HuH-7 (cell line): ENCODE measurements at places on chromosomes 1 and 21.
A peak's percentile ranks its signal among the peaks of the same experiment; 100 is the strongest.

DNA sequence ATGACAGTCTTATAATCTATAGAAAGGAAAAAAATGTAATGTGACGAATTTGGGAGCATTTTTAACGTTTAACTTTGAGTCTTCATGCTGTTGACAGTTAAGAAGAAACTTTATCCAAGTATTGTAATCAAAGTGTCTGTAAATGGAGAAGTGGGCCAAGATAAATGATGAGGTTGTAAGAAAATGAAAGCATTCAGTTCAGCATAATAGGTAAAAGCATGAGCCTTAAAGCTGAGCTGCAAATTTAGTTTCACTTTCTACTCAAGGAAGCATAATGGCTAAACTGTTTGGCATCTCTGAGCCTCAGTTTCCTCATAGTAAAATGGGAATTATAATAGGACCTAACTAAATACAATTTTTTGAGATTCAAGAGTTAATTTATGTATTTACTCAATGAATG lies 1554.8 kb downstream of the KCNT2 start:
- DNase-seq, result no peak

- no peak for DNase-seq
Observed at GRCh38 chr21:34576041-34576511, 38.8 kb downstream of the RCAN1 start.

GRCh38 chr21:34640858-34641257 lies 25.9 kb upstream of the RCAN1 start:
- DNase-seq, result no peak

DNA sequence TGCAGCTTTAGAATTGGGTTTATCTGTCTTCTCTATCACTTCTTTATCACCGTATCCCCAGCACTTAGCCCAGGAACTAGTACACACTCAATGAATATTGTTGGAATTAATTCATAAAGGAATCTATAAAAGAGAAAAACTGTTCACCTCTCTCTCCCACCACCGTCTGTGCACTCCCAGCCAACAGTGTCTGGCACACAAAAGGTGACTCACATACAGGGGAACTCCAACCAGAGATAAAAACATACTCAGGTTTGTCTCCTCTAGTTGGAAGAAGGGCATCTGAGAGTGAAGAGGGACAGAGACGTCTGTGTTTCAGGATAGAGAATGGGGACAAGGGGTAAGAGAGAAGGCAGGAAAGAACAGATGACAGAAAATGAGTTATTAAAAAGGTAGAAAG lies 10.0 kb downstream of the ITLN1 start:
- DNase-seq, result no peak

- DNase-seq, result no peak
Observed at GRCh38 chr1:55833529-55834091, 618.4 kb upstream of the USP24 start.

GRCh38 chr1:200075938-200076546 lies 48.5 kb downstream of the NR5A2 start:
- DNase-seq, result peak; percentile 8

GRCh38 chr1:208357644-208358507 lies 113.7 kb upstream of the PLXNA2 start:
- DNase-seq, result no peak

- DNase-seq, result no peak
Observed at GRCh38 chr1:32953495-32953894, 11.1 kb downstream of the RNF19B start.

DNA sequence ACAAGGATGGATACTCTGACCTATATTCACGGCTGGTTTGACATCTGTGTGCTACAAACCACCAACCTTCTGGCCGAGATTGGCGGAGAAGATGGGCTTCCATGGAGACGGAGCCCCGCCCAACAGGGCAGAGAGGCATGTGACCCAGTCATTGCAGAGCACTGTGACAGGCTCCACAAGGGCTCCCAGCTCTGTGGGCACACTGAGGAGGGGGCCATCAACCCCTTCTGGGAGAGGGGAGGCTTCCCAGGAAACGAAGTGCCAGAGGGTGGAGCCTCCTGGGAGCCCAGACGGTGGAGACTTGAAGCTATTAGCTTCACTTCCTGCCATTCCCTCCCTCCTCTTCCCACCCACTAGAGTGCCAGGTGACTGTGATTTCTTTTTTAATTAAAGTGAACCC lies 71.6 kb upstream of the IFFO2 start:
- no peak for DNase-seq

DNA sequence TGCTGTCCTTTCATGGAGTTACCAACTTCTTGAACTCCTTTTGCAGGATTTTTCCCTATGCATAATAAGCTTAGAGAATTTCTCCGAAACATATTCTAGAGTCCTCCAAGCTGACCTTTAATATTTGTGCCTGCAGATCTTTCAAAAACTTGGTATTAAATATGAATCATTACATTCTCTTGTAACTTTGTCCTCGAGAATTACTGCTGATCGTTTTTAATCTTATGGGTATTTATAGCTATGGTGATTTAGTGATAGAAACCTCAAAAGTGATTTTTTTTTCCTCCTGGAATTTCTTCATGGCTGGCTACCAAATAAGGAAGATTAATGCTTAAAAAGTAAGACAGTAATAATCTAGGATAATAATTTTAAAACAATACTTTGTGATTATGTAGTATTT lies 39.1 kb downstream of the MAP3K21 start:
- DNase-seq, result no peak

GRCh38 chr1:59258412-59259032 lies 38.4 kb upstream of the FGGY start:
- DNase-seq, result no peak

- DNase-seq, result no peak
Observed at GRCh38 chr1:221824025-221824424, 82.1 kb upstream of the DUSP10 start.

DNA sequence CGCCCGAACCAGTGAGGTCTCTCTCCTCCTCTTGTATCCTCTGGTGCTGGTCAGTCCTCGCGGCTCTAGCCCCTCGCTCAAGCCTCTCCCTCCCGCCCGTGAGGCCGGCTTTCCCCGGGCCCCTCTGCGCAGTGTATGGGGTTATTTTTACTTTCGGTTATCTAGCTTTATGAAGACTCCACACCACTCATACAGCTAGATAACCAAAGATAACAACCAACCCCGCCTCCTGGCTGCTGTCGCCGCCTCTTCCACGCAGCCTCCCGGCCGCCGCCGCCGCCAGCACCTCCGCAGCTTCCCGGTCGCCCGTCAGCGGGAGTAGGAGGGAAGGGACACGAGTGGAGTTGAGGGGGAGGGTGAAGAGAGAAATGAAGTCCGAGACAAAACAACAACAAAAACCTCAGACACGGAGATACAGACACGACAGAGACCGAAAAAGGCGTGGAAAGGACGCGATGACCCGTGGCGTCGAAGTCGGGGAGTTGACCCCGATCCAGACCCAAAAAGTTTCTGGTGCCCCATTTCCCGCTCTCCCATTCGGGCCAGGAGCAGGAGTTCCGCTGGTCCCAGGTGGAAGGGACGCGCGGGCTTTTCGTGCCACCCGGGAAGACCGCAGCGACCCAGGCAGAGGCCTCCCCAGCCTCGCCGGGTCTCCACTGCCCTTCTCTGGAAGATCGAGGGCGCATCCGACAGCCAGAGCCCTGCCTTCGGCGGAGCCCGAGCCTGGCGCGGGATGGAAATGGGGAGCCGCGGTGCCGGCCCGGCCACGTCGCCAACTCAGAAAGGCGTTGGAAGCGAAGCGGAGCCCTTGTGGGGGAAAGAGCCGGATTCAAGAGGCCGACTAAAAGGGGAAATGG lies 51.4 kb downstream of the RHBG start:
- no peak for DNase-seq

- DNase-seq, result no peak
Observed at GRCh38 chr1:212611000-212611948, 2.7 kb downstream of the ATF3 start.

DNA sequence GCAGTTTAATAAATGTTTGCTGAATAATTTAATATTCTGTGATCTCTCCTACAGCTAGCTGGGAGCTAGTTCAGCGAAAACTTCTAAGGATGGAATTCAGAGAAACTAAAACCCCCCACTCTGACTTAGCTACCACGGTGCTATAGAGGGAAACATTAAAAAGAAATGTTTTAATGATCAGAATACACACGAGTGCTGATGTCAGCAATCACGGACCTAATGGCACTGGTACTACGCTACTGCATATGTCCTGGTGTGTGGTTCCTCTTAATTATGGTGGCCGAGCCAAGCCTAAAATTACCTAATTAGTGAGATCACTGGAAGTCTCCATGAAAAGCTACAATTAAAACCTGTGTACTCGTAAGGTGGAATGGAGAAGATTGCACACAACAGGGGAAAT lies 23.9 kb upstream of the LSM10 start:
- no peak for DNase-seq

DNA sequence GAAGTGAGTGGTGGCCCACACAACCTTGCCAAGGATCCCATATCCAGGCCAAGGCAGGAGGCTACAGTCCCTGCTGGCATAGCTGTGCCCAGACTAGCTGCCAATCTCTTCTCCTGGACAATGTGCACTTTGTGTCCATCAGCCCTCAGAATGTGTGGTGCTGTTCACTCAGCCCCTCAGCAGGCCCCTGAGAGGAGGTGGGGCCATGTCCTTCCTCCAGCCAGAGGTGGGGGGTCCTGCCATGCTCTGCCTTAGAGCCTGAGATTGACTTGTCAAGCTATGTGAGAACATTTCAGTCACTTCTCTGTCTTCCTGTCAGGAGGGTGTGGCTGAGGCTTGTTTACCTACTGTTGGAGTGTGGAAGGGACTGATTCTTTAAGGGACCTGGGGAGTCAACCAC lies 1.4 kb downstream of the NCF2 start:
- no peak for DNase-seq

- DNase-seq, result no peak
Observed at GRCh38 chr21:38346286-38346685, 89.5 kb downstream of the KCNJ15 start.

DNA sequence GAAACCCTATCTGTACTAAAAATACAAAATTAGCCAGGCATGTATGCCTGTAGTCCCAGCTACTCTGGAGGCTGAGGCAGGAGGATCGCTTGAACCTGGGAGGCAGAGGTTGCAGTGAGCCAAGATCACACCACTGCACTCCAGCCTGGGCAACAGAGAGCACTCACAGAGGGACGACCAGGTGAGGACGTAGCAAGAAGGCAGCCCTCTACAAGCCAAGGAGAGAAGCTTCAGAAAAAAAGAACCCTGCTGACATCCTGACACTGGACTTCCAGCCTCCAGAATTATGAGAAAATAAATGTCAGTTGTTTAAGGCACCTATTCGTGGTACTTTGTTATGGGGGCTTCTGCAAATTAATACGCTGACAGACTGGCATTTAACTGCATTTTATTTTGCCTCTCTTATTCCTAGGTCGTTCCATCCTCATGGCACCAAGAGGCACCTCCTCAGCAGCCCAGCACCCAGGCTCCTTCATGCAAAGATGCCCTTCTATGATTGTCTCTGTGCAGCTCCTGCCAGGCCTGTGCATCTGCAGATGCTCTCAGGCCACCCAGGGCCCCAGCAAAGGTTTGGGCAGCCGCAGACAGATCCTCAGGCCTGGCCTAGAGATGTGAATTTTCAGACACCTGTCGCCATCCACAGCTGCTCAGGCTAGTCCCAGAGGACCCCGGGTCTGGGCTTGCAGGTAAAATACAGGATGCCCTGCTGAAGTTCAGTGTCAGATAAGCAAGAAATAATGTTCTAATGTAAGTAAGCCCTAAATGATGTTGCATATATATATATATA lies 86.0 kb upstream of the COX20 start:
- no peak for DNase-seq

DNA sequence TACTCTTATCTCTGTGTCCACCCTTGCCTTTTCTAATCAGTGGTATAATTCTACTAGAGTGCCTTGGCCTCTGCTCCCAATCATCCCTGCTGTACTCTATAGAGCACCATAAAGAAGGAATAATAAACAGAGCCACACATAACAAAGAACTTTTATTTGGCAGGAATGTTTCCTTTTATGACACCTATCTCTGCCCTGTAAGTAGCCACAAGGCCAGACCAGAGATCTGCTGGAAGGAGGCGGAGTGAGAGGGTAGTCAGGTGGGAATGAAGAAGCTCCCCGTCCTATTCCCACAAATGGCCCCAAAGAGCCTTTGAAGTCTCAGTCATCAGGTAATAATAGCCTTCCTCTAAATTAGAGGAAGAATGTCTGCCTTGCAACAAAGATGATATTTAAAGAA lies 32.7 kb downstream of the WLS start:
- peak; percentile 14 for DNase-seq

DNA sequence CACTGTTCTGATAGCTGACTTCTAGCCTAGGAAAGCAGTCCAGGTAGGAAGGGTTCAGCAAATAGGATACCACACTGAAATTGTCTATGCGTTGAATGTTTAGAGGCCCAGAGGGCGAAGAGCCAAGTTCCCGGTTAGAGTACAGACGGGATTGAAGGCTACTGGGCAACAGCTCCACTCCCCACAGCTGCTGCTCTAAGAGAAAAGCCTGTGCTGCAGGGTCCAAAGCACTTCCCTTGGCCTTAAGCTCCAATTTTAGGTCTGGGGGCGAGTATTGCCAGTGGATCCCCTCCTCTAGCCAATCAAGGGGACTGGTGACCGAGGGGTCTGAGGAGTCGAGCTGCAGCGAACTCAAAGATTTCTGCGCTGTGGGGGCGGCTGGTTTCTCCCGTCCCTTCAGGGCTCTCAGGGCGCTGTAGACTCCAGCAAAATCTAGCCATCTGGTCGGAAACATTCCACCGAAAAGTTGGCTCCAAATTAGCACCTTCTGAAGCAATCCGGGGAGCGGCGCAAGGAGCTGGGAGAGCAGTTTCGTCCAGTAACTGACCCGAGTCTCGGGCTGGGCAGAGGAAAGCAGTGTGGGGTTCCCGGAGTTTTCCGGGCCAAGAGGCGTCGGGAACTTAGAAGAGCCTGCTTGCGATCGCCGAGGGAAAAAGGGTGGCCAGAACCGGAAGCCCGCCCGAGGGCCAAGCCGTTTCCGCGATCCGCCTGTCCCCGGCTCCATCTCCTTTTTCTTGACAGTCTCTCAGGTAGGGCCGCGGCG lies 748 bp downstream of the PPP1R15B start:
- DNase-seq, result no peak

- DNase-seq, result no peak
Observed at GRCh38 chr1:199064971-199065370, 426.1 kb downstream of the PTPRC start.

GRCh38 chr1:241964550-241965282 lies 7.1 kb downstream of the BECN2 start:
- no peak for DNase-seq

GRCh38 chr1:15625056-15625917 lies 8.0 kb downstream of the DDI2 start:
- no peak for DNase-seq

DNA sequence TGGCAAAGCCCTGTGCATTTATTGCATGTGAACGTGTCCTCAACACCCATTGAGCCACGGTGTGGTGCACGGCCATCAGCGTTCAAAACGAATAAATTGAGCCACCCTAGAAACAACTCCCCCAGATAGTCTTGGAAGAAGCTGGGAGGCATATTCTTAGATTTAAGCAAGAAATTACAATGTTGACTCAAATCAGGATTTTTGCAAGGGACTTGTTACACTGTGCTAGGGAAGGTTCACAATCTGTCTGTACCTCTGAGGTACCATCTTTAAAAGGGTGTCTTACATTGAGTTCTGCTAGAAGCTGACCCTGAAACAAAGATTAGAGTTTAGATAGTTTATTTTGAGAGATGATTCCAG lies 16.2 kb downstream of the CD247 start:
- no peak for DNase-seq
